ENCODE measurements at places on chromosomes 4 and X. TPM values are rescaled to one million over a fixed set of nuclear protein-coding genes. Genes with fewer than 3 reads are reported as not detected.

DNA sequence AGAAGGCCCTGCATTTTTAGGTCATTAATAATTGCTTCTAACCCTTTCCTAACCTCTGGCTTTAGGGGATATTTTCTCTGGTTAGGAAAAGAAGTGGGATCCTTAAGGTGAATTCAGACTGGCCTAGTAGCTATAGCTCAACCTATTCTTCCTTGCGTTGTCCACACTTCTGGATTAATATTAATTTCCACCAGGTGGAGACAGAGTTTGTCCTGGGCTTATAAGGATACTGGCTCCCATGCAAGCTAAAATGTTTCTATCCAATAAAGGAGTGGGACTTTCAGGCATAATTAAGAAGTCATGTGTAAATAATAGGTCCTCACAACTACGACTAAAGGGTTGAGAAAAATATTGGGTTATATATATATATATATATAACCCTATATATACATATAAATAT lies 860.0 kb upstream of the POU3F4 start:
- no peak for DNase-seq
- H3K27ac ChIP-seq = no peak overlapping the region
- no peaks in the 10 kb centered on the region for H3K36me3 ChIP-seq
- no peaks in the 10 kb centered on the region for H3K27me3 ChIP-seq
- H3K4me1 ChIP-seq = no peaks in the 10 kb centered on the region

- no peak overlapping the region for H3K27ac ChIP-seq
- DNase-seq = no peak
- no peaks in the 10 kb centered on the region for H3K36me3 ChIP-seq
- H3K27me3 ChIP-seq = no peaks in the 10 kb centered on the region
Observed at GRCh38 chrX:38880296-38880854, 79.1 kb downstream of the MID1IP1 start.

Gene CD38
- 0.38 TPM for total RNA-seq

DNA sequence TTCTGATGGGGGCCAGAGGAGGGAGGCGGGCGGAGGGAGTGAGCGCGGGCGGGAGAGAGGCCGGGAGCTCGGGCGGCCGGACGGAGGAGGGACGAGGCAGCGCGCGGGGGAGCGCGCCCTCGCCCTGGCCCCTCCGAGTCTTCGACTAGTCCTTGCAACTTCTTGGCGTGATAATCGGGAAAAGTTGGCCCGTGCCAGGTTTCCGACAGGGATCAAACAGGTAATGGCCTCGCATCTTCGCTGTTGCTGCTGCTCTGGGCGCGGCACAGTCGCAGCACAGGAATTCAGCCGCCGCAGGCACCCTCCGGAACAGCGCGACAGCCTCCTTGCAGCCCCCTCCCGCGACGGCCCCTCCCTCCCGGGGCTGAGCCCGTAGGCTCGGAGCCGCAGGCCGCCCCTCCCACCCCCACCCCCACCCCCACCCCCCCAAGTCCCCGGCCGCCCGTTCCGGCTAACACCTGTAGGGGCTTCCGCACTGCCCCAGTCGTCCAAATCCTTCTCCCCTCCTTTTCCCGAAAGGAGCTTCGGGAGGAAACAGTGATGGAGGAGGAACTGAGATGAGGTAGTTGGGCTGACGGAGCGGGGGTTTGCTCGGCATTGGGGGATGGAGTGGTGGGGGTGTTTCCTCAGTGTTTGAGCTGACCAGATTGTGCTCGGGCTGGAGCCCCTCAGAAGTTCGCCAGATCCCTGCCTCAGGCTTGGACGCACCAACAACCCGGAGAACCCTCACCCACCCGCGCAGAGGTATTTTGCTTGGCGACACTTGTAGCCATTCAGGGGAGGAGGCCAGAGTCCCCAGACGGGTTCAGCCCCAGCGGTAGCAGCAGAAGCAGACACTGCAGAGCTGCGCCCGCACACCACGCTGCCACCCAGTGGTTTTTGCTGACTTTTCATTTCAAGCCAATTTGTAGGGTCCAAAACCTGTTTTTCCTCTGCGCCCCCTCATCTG lies at the start of gene FGF13:
TSS of gene FGF13 (minus strand) at position 319 of the 949 bp plus-strand sequence. CDS start 714 bp downstream, outside the sequence.
- H3K4me1 ChIP-seq = no peaks in the 10 kb centered on the region
- no peaks in the 10 kb centered on the region for H3K36me3 ChIP-seq
- peak within 1 kb of the TSS; percentile 33 for H3K4me3 ChIP-seq
- DNase-seq = peak; percentile 14

Gene GPRASP1
- 2.5 TPM for total RNA-seq

GRCh38 chr4:107203733-107204132 lies 167.6 kb upstream of the DKK2 start:
- no peaks in the 10 kb centered on the region for H3K27me3 ChIP-seq
- H3K27ac ChIP-seq = no peak overlapping the region
- H3K4me3 ChIP-seq = no peak overlapping the region
- no peaks in the 10 kb centered on the region for H3K36me3 ChIP-seq
- no peak for DNase-seq
- H3K4me1 ChIP-seq = no peaks in the 10 kb centered on the region

Gene COX7B2
- total RNA-seq = not detected

DNA sequence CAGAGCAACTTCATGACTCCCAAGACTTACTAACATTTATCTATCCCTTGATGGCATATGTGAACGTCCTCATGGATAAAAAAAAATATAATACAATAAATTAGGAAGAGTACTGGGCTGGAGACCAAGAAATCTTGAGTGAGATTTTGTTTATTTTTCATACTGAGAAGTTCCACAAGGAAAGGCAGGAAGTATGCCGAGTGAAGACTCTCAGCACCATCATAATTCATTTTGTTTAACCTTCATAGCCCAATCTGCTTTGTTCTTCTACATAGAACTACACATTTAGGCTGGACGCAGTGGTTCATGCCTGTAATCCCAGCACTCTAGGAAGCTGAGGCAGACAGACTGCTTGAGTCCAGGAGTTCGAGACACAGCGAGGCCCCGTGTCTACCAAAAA lies 198.3 kb downstream of the NSUN7 start:
- H3K27me3 ChIP-seq = no peaks in the 10 kb centered on the region
- no peak overlapping the region for H3K27ac ChIP-seq
- H3K4me1 ChIP-seq = no peaks in the 10 kb centered on the region

DNA sequence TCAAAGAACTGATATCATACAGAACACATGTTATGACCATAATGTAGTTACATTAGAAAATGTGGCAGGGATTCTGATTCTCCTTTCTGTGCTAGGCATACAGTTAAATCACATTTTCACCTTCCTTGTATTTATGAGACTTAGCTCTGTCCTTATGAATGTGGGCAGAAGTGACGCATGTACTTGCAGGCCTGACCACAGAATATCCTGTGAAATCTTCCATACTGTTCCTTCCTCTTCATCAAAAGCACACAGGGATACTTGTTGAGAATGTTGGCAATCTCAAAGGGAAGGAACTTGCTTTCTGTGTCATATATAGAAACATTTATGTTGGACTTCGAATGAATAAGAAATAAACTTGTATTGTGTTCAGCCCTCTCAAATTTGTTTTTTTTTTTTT lies 17.2 kb upstream of the MYOZ2 start:
- H3K4me1 ChIP-seq = no peaks in the 10 kb centered on the region
- no peaks in the 10 kb centered on the region for H3K27me3 ChIP-seq
- no peak for DNase-seq
- H3K36me3 ChIP-seq = no peaks in the 10 kb centered on the region
- no peak overlapping the region for H3K4me3 ChIP-seq

DNA sequence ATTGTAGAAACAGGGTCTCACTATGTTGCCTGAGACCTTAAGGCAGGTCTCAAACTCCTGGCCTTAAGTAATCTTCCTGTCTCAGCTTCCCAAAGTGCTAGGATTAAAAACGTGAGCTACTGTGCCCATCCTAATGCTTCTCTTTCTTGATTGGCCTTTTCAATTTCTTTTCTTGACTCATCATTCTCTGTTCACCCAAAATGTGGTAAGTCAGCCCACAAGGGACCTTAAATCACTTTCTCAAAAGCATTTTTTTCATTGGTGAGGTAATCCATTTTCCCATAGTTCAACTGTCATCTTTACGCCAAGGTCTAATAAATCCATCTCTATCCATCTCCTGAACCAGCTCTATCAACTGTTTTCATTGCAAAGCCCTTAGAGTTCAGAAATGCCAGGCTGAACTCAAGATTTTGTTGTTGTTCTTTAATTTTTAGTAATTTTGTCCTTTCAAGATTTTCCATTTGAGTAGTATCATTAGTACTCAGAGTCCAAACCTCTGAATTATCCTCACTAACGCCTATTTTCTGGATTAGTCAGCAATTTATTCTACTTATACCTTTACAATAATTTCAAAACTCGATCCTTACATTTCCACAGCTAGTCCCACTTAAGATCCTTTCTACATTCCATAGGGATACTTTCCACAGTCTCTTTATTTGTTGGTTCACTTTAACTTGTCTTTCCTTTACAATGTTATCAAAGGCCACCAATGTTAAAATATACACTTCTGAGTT lies 528.6 kb downstream of the IL15 start:
- no peak overlapping the region for H3K4me3 ChIP-seq
- H3K27me3 ChIP-seq = no peaks in the 10 kb centered on the region
- H3K36me3 ChIP-seq = no peaks in the 10 kb centered on the region

Gene MAGEA11
- not detected for total RNA-seq

GRCh38 chr4:175422331-175422730 lies 389.7 kb downstream of the GPM6A start:
- H3K4me3 ChIP-seq = no peak overlapping the region

- H3K36me3 ChIP-seq = no peaks in the 10 kb centered on the region
- H3K27ac ChIP-seq = no peak overlapping the region
- no peak for DNase-seq
- H3K4me1 ChIP-seq = peaks cover 5% of the 10 kb centered on the region
- peaks cover 2% of the 10 kb centered on the region for H3K27me3 ChIP-seq
- H3K4me3 ChIP-seq = no peak overlapping the region
Observed at GRCh38 chrX:30935985-30936384, 46.9 kb upstream of the TAB3 start.

Gene DUSP9
- not detected for total RNA-seq
